ENCODE measurements at places on chromosomes 6 and 20. TPM values are rescaled to one million over a fixed set of nuclear protein-coding genes. Genes with fewer than 3 reads are reported as not detected.
A peak's percentile ranks its signal among the peaks of the same experiment; 100 is the strongest.

DNA sequence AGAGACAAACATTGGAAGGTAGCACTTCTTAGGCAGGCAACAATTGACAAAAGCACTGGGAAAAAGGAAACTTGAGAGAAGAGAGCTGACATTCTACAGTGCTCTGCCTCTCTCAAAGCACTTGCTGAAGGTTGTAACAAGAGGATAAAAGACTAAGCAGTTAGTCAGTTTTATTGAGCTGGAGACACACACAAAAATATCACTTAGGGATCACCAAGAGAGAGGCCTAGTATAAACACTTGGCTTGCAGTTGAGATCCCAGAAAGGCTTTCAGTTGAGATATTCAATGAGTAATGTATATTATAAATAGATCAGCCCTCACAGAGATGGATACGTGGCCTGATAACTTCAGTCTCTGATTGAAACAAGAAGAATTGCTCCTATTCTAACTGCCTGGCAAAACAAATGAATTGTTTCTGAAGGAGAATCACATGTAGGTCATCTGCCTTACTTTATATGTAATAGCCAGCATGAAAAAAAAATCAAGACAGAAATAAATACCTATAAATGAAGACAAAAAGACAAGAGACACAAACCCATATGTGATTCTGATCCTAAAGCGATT, 747.2 kb upstream of the MAN1A1 start:
- H3K4me3 ChIP-seq: no peak overlapping the region
- H3K4me1 ChIP-seq: peaks cover 6% of the 10 kb centered on the region
- no peaks in the 10 kb centered on the region for H3K27me3 ChIP-seq
- H3K27ac ChIP-seq: no peak overlapping the region
- no peak for DNase-seq

DNA sequence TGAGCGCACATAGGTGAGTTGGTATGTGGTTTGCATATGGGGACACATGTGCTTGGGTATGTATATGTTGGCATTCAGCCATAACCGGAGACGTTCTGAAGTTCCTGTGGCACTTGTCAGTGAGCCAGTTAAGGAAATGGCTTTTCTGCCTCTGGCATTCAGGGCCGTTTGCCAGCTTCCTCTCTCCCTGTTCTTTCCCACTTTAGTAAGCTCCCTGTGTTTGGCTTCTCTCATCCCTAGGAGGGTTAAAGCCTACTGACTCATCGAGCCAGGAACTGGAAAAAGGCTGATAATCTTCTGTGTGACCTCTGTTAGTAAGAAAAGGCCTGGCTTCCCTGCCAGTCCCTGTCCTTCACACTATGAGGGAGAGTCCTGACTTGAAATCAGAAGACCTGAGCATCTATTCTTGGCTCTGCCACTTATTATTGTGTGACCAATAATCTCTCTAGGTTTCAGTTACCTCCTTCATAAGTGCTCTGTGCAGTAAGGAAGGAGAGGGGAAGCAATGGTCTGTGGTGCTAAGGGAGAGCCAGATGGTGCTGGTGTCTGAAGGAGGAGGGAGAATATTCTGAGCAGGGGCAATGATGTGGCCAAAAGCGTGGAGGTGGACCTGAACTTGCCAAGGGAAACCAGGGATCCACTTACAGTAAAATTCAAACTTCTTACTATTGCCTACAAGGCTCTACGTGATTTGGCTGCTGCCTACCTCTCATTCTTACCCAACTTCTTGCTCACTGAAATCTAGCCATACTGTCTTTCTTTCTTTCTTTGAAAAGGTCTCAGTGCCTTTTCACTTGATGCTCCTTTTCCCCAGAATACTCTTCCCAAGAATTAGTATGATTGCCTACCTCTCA, 31.4 kb downstream of the ACSS2 start:
- peak overlapping the region; percentile 33 for H3K27ac ChIP-seq
- H3K4me1 ChIP-seq: peaks cover 14% of the 10 kb centered on the region
- H3K36me3 ChIP-seq: no peaks in the 10 kb centered on the region
- H3K27me3 ChIP-seq: no peaks in the 10 kb centered on the region

The KIAA0408 gene
- 74.6 TPM for total RNA-seq

GRCh38 chr6:151524059-151524458, 30.2 kb downstream of the CCDC170 start:
- DNase-seq: no peak
- H3K36me3 ChIP-seq: no peaks in the 10 kb centered on the region
- no peaks in the 10 kb centered on the region for H3K27me3 ChIP-seq
- no peak overlapping the region for H3K27ac ChIP-seq

The LRP11 gene
- 71.7 TPM for total RNA-seq

The BPIFB2 gene
- not detected for total RNA-seq

The HSPA1L gene
- 1.1 TPM for total RNA-seq

- no peak for DNase-seq
- no peaks in the 10 kb centered on the region for H3K36me3 ChIP-seq
- no peak overlapping the region for H3K27ac ChIP-seq
- H3K27me3 ChIP-seq: no peaks in the 10 kb centered on the region
- no peaks in the 10 kb centered on the region for H3K4me1 ChIP-seq
Observed at GRCh38 chr6:137911675-137912191, 44.7 kb downstream of the TNFAIP3 start.

- no peaks in the 10 kb centered on the region for H3K27me3 ChIP-seq
- no peak overlapping the region for H3K27ac ChIP-seq
- peak; percentile 52 for DNase-seq
- H3K4me3 ChIP-seq: no peak overlapping the region
- no peaks in the 10 kb centered on the region for H3K36me3 ChIP-seq
Observed at GRCh38 chr6:3296078-3296477, 37.3 kb downstream of the PSMG4 start.

The ASXL1 gene
- total RNA-seq: 70.1 TPM

The PAX1 gene
- total RNA-seq: not detected

DNA sequence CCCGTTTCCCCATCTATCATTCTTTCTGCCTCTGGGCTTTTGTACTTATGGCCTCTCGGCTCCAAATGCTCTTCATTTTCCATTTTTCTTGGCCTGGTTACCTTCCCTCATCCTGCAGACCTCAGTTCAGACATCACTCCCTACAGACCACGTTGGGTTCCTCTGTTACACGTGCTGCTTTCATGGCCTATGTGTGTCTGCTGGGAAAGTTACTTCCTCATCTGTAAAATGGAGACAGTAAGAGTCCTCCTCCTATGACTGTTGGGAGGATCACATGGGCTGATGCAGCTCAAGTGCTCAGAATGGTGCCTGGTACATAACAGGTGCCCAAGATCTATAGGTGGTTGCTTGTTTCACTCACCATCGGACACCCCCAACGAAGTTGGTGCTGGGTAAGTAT, 13.5 kb downstream of the KCNK17 start:
- H3K4me3 ChIP-seq: no peak overlapping the region
- peaks cover 33% of the 10 kb centered on the region for H3K27me3 ChIP-seq
- no peaks in the 10 kb centered on the region for H3K36me3 ChIP-seq
- DNase-seq: no peak
- no peaks in the 10 kb centered on the region for H3K4me1 ChIP-seq
- H3K27ac ChIP-seq: no peak overlapping the region

GRCh38 chr20:41587956-41588355, 30.2 kb downstream of the CHD6 start:
- no peak for DNase-seq
- no peaks in the 10 kb centered on the region for H3K27me3 ChIP-seq
- H3K27ac ChIP-seq: no peak overlapping the region
- no peak overlapping the region for H3K4me3 ChIP-seq
- H3K36me3 ChIP-seq: no peaks in the 10 kb centered on the region

DNA sequence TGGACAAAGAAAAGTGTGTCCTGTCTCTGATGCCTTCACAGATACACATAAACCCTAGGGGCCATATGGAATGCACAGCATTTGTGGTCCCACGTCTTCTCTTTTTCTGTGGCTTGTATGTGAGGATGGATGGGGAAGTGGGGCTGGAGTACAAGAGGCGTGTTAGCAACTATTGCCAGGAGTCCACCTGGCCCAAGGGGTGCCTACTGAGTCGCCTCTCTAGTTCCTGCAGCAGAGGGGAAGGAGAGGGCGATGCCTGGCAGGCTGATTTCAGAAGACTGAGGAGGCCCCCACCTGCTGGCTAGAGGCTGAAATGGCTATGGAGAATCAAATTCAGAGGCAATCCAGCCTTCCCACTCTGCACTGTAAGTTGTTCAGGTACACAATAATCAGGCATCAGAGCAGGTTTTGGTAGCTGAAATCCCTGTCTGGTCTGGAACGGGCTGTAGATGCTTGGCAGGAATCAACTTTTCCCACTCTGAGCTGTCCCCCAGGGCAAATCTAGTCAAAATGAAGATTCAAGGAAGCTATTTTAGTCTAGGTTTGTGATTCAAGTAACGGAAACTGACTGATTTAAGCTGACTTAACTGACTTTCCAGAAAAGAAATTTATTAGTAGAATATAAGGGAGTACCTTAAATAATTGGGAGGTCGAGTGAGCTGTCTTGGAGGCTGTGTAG, 14.9 kb upstream of the PPARD start:
- H3K27me3 ChIP-seq: peaks cover 7% of the 10 kb centered on the region
- H3K36me3 ChIP-seq: no peaks in the 10 kb centered on the region
- no peaks in the 10 kb centered on the region for H3K4me1 ChIP-seq

DNA sequence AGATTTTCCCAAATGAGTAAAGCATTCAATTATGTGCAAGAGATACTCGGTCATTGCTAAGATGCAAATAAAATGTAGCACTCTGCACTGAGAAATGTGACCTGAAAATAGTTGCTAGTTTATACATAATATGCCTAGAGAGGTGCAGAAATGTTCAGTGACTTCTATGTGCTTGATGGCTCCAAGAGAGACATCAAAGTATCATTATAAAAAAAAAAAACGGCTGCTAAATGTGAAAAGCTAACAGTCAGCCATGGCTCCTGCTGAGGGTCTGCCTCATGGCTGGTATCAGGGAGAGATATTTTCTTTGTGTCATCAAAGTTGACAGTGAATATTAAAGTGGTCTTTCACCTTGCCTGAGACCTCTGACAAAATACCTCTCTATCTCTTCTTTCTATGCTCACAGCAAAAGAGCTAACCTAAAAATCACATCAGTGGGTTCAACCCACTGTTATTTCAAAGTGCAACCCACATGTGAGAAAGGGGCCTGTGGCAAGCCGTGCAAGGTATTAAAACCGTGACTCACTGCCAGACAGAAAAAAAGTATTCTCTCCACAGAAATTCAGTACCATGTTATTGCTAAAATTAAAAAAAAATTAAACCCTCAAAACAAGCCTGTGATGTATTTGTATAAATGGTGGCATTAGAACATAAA, 259.0 kb downstream of the HIVEP2 start:
- no peaks in the 10 kb centered on the region for H3K4me1 ChIP-seq
- no peak for DNase-seq
- H3K4me3 ChIP-seq: no peak overlapping the region
- no peak overlapping the region for H3K27ac ChIP-seq
- no peaks in the 10 kb centered on the region for H3K36me3 ChIP-seq
- no peaks in the 10 kb centered on the region for H3K27me3 ChIP-seq

DNA sequence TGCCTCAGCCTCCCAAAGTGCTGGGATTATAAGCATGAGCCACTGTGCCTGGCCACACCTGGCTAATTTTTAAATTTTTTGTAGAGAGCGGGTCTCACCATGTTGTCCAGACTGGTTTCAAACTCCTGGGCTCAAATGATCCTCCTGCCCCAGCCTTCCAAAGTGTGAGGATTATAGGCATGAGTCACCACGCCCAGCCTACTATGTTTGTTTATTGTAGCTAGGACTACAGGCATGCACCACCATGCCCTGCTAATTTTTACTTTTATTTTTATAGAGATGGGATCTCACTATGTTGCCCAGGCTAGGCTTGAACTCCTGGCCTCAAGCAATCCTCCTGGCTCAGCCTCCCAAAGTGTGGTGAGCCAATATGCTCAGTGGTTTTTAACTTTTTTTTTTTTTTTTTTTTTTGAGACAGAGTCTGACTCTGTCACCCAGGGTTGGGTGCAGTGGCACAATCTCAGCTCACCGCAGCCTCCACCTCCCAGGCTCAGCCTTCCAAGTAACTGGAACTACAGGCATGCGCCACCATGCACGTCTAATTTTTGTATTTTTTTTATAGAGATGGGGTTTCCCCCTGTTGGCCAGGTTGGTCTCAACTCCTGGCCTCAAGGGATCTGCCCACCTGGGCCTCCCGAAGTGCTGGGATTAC, 12.0 kb upstream of the DDX43 start:
- no peaks in the 10 kb centered on the region for H3K4me1 ChIP-seq
- DNase-seq: no peak
- H3K27me3 ChIP-seq: no peaks in the 10 kb centered on the region
- H3K36me3 ChIP-seq: no peaks in the 10 kb centered on the region
- no peak overlapping the region for H3K4me3 ChIP-seq
- H3K27ac ChIP-seq: no peak overlapping the region

GRCh38 chr6:69835414-69836179, 30.8 kb upstream of the COL19A1 start:
- no peak overlapping the region for H3K4me3 ChIP-seq
- H3K27me3 ChIP-seq: no peaks in the 10 kb centered on the region
- DNase-seq: no peak
- H3K27ac ChIP-seq: no peak overlapping the region
- no peaks in the 10 kb centered on the region for H3K36me3 ChIP-seq
